ENCODE measurements at places on chromosomes 6 and 20.

DNA sequence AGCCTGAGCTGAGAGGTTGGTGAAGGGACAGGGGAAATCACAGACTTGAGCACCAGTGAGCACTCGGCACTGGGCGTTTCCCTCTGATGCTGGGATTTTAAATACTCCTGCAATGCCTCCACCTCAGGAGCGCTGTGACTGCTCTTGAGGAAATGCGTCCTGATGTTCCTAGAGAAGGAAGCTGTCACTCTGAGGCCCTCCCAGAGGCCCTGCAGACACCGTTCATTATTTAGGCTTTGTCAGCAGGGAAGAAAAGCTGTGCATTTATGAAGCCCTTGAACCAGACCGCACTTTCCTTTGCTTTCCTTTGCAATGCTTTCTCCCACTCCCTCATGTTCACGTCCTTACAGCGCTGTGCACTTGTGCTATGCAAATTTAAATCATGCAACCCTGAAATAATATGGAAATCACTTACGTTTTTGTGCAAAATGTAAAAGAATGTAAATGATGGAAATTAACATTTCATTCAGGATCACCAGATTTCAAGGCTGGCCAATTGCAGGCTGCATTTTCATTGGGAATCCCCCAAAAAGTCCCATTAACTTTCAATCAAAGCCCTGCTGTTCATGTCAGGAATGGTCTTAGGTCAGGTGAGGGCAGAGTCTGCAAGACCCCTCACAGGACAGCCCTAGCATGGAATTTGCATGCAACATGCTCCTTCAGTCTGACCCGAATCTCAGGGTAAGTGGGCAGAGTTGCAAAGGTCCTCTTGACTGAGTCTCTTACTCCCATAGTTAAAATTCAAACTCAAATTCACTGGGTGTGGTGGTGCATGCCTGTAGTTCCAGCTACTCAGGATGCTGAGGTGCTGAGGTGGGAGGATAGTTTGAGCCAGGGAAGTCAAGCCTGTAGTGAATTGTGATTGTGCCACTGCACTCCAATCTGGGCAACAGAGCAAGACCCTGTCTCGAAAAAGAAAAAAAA is 45.8 kb upstream of the SYNDIG1 start:
- no peak for DNase-seq

DNA sequence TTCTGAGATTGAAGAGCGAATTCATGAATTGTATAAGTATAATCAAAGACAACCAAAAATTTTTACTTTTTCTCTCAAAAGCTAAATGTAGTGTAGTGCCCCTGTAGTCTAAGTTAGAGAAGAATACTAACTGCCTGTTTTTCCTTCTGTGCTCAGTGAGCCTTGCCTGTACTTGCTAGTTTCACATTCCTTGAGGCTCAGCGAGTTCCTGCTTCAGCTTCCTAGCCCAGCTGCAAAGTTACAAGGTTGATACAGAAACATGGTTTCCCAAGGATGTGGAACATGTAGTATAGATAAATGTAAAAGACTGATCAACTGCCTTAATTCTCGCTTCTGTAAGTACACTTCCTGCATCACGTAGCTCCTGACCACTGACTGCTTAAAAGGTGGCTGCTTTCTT is 33.1 kb upstream of the SEC63 start:
- no peak for DNase-seq

DNA sequence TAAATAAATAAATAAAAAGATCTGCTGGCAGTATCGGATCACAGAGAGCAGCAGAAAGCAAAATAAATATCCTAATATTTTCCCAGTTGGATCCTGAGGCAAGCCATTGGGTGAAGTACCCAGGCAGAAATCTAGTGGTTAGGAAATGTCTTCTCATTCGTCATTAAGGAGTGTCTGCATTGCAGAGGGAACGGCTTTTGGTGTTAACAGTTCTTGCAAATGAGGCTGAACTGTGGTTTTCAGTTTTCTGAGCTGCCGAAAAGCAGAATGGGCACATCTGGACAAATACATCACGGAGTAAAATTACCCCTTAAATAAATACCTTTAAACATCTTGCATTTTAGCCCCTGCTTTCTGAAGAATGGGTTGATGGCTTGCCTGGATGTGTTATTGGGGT is 82.3 kb upstream of the MPC1 start:
- DNase-seq = no peak

GRCh38 chr20:33175123-33175522 is 7.2 kb downstream of the BPIFA2 start:
- DNase-seq = no peak

All from neural progenitor cell (in vitro differentiated cells).